Amniotic stem cell (primary cell): ENCODE measurements at places on chromosomes 5 and 9.

DNA sequence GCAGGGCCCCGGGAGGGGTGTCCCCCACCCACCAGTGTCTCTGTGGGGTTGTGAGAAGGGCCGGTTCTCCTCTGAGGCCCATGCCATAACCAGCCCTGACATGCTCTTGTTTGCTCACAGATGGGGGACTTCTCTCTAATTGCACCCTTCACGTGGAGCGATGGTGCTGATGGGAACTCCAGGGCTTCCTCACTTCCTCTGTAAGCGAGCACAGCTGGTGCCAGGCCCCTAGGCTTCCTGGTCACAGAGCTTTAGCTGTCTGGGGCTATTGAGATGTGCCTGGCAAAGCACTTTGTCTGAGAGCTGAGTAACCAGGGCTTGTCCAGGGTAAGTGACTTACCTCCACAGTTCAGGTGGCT, 36.4 kb downstream of the PHF2 start:
- no peak for DNase-seq

- no peak for DNase-seq
Measured at GRCh38 chr5:116002116-116002906, 30.0 kb upstream of the ARL14EPL start.

DNA sequence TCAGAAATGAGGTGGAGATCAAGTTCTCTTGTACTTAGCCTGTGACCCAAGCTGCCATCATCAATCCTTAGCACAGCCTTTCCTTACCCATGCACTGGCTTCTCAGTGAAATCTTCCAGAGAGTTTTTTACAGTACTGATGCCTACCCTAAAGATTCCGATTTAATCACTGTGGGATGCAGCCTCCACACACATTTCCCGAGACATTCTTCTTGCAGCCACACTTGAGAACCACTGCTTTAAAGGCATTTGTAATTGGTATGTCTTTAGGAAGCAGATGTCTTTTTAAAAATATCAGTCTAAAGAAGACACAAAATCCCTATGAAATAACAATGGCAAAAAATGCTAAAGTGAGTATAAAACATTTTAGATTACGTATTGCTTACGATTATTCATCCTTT, 17.3 kb upstream of the GLIS3 start:
- no peak for DNase-seq

DNA sequence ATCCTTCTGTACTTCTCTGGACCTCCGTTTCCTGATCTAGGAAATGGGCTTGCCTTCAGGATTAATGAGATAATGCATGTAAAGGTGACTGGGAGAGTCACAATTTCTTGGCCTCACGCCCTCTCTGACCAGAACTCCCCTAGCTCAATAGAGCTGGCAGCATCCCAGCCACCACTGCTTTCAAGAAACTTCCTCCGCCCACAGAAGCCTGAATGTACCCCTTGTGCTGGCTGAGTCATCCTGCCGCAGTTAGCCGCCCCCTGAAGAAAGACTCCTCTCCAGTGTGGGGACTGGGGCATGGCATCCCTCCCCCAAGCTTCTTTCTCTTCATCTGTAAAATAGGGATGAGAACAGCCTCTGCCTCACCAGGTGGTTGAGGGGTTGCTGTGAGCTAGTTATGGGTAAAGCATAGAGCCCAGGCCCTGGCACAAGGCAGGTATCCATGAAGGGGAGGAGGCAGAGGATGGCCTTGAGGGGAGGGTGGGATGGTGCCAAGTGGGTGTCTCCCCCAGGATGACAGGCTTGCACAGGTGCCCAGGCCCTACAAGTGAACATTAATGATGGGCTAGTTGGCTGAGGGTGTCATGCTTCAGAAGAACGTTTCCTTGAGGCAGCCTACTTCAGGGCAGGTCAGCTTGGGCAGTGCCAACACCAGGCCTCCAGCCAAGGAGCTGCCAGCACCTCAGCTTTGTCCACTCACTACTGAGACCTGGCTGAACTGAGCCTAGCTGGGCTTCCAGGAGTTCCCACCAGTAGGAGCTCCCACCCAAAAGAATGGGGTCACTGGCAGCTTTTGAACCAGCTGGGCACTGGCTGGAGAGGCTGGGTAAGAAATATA, 3.4 kb downstream of the PDLIM4 start:
- no peak for DNase-seq

GRCh38 chr9:114001794-114002261, 76.3 kb downstream of the AMBP start:
- DNase-seq: no peak

DNA sequence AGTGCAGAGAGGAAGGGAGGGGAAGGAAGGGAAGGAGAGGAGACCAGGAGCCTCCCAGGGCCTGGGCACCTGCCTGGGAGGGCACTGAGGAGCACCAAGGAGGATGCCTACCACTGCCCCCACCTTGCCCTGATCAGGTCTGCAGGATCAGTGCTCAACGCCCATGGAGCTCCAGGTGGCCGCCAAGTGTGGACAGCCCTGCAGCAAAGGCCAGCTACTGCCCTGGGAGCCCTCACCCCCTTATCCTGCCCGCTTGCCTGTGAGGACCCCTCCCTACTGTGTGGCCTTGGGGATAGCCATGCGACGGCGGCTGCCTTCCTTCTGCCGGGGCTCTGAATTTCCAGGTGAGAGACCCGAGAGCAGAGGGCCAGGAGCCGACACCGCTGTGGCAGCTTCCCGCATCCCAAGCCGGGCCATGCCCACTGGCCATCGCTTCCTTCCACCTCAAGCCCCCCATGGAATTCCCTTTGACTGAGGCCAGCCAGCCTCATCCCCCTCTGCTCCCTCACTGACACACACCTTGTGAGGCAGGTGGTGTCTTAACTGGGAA, 12.4 kb downstream of the ADAMTS2 start:
- no peak for DNase-seq

- no peak for DNase-seq
Measured at GRCh38 chr5:162410365-162410764, 342.8 kb downstream of the GABRG2 start.

- peak; percentile 8 for DNase-seq
Measured at GRCh38 chr5:34531751-34532360, 124.3 kb upstream of the RAI14 start.

DNA sequence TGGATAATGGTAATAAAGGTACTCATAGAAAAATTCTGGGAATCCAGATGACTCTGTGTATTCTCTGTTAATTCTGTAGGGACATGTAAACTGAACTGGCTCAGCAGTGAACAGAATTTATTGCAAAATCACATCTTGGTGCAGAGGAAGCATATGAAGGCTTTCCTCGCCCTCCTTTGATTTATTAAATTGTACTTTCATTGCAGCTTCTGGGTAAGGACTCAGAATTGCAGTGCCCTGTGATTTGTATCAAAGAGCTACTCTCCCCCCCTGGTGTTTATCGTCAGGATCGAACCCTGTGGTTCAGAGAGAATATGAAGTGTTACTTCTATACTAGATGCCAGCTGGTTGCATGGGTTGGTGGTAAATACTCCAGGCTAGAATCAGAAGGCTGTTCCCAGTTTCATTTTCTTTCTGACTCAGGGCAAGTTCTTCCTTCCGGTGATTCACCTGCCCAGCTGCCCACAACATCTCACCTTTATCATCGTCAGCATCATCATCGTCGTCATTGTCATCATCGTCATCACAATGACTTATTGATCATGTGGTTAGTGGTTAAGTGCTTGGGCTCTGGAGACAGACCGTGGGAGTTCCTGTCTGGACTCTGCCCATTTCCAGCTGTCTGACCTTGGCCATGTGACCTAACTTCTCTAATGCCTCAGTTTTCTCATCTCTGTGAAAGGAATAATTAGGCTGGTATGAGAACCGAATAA, 238.8 kb downstream of the ARHGAP26 start:
- DNase-seq: peak; percentile 49

GRCh38 chr5:121752149-121752548, 99.5 kb upstream of the FTMT start:
- no peak for DNase-seq

DNA sequence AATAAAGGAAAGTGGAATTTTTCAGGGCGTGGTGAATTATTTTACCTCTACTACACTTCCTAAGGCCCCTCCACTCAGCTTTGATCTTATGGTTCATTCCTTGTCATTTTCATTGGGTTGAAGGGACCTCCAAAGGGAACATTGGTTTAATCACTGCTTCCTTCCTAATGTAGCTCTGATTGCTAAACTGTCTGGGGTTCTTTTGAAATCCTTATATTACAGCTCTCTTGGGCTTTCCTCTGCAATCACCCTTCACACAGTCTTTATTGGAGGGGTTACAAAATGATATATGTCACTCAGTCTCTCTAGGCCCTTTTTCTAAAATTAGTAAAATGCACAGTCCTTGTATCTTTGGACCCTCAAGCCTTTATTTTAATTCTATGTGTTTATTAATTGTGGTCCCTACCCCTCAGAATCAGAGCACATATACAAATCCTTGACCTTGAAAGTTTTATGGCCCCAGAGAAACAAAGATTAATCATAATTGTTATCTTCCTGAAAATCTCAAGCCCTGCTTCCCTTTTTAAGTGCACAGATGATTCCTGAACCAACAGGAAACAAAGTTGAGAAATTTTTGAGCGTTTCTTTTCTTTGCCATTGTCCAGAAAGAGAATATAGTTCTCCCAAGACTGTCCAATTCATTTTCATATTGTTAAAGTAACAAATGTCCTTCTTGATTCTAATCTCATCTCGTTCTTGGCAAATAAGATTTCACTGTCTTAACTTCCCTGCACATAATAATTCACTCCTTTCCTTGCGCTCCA, 330.0 kb downstream of the ARRDC3 start:
- no peak for DNase-seq

DNA sequence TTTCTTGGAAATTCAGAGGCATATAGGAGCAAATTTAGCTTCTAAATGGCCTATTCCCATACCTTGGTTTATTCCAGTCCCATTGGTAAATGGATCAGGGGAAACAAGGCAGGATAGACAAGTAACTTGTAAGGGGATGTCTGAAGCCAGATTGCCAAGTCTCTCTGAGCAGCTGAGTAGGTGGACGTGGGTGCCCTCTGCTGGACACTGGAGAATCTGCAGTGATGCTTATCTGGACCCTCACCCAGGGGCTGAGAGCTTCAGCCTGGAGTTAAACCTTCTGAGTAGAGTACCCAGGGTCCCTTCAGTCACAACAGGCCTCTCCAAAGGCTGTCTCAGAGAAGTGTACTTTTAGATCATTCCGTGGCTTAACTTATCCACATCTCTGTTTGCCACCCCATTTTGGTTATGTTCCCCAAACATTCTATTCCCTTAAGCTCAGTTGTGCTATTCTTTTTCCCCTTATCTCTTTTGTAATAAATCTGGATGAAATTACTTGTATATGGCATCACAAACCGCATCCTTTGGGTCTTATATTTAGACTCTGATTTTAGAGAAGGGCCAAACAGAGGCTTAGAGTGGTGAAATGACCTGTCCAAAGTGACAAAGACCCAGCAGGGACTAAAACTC, 218.3 kb upstream of the GLRA1 start:
- DNase-seq: peak; percentile 32

DNA sequence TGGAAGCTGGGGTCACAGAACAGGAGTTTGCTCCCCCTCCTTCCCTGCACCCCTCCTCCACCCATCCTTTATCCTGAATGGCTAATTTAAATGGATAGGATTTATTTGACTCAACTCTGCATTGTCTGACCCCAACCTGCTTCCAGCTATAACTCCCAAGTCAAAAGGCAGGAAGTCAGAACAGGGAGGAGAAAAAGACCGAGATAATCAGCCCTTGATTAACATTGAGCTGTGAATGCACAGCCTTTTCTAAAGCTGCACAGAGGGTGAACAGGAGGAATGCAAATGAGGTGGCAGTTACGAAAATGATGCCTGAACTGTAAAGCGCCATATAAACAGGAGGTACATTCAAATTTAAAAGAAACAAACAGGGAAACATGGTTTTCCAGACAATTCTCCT, 152.8 kb downstream of the SPOCK1 start:
- DNase-seq: no peak

DNA sequence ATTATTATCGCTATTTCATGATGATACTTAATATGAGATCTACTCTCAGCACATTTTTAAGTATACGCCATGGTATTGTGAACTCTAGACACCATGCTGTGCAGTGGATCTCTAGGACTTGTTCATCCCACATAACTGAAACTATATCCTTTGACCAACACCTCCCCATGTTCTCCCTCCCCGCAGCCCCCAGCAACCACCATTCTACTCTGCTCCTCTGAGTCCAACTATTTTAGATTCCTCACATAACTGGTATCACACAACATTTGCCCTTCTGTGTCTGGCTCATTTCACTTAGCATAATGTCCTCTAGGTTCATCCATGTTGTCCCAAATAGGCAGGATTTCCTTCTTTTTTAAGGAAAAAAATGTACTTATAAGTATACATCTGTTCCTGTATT, 6.6 kb upstream of the TBC1D2 start:
- DNase-seq: no peak

DNA sequence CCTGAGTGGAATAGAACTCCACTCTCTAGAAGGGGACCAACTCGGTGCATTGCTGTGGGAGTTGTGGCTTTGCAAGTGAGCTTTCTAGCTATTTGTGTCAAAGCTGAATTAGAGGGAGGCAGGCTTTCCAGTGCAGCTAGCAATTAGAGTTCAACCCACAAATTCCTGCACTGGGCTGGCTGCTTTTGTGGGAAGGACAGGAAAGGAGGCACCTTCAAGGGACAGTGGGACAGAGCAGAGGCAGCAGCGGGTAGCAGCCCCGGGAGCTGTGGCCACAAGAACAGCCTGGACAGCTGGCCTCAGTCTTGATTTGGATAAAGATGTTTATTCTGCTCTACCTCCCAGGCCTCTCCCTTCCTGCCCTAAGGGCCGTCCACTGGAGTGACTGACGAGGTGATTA, 83.7 kb upstream of the SLIT3 start:
- DNase-seq: no peak

DNA sequence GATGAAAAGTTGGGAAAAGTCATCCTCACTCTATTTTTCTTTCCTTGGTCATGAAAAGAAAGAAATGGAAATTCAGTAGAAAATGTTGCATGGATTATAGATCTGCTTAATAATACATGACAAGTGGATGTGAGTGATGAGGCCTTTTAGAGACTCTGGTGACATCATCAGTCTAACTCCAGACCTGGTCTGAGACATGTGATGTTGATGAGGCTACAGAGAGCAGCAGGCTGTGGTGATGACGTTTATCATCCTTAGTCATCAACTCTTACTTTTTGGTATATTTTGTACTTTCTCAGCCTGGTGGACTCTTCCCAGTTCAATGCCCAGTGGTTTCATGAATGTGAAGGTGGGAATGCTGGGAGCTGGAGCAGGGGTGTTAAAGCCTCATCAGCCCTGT, 116.4 kb downstream of the TTLL11 start:
- DNase-seq: no peak

DNA sequence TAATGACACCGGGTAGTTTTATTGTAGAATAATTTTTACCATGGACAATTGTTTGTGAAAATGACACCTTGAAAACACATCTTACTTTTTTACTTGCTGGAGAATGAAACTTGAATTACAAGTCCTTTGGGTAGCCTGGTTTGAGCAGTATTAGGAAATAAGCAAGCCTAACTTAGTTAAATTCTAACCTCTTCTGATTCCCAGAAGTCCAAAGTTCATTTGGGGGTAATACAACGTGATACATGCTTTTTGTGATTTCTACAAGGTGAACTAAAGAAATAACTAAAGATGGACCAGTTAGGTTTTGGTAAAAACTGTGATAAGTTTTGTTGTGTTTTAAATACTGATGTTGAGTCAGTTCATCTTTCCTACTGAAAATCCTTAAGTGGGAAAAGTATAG, 135.4 kb upstream of the DMRT1 start:
- DNase-seq: no peak
